ENCODE measurements at places on chromosomes 5 and 9.

DNA sequence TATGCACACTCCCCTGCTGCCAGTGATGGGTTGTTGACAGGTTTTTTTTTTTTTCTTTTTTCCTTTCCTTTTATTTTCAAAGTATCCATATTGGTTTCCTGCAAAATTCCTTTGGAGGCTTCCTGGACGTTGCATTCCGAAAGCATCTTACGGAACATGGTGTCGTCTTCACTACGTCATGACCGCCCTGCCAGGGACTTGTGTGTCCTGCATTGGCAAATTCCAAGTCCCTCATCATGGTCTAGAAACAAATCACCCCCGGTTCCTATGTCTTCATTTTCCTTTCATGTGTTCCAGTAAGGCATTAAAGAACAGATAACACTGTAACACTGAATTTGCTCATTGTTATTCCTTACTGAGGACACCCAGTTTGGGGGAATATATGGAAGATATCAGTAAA lies 35.0 kb upstream of the ADAMTSL1 start:
- no peak for DNase-seq

DNA sequence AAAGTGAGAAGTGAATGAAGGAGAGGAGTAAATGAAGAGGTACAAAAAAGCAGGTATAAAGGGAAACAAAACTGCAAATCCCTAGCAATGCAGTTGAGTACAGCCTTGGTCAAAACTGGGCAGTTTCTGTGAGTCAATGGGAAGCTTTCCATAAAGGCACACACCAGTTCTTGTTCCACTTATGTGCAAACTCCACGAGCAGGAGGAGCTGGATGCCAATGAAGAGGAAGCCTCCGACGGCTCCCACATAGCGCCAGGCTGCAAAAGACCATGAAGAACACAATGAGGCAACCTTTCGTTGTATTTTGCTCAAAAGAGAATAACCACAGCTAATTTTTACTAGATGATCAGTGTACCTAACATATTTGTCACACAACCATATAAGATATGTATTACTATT lies 81.1 kb downstream of the SERINC5 start:
- DNase-seq: no peak

GRCh38 chr5:83726912-83727311 lies 6.3 kb upstream of the HAPLN1 start:
- no peak for DNase-seq

GRCh38 chr5:3024976-3025375 lies 273.5 kb upstream of the IRX2 start:
- DNase-seq: no peak

GRCh38 chr5:107456281-107456715 lies 214.4 kb downstream of the EFNA5 start:
- DNase-seq: no peak

GRCh38 chr5:125719681-125720347 lies 703.4 kb upstream of the GRAMD2B start:
- no peak for DNase-seq

GRCh38 chr9:38347946-38348345 lies 44.6 kb upstream of the ALDH1B1 start:
- DNase-seq: no peak

DNA sequence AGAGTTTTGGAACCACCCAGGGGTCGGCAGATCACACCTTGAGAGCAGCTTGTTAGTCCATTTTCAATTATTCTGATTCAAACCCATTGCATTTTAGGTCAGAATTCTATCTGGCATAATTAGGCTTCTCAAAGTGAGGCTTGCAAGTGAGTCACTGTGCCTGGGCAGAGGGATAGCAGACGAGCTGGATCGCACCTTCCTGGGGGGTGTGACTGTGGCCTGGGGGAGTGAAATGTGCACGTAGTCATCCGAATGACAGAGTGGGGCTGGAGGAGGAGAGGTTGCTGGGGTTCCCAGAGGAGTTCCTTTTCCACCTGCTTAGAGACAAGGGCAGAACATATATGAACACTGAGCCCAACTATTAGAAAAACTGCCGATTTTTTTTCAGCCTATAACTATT lies 31.7 kb downstream of the SPACA9 start:
- no peak for DNase-seq

DNA sequence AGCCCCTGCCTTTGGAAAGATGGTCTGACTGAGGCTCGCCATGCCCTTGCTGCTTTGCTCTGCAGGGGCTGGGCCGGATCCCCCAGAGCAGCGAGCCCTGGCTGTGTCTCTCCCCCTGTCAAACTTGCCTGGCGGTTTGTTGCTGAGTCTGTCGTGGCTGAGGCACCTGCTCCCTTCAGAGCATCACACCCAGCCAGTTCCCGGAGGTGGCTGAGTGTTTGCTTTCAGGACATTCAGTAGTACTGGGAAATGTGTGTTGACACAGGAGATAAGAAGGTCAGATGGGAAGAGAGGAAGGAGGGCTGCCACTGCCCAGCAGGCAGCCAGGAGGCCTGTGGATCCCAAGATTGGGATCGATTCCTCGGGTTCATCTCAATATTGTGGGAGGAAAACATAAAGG lies 62.9 kb downstream of the GADD45G start:
- DNase-seq: no peak

GRCh38 chr5:93092349-93093105 lies 488.5 kb downstream of the NR2F1-AS1 start:
- no peak for DNase-seq

- DNase-seq: no peak
These were observed 16.8 kb downstream of the STXBP1 start for GRCh38 chr9:127628758-127629467.

DNA sequence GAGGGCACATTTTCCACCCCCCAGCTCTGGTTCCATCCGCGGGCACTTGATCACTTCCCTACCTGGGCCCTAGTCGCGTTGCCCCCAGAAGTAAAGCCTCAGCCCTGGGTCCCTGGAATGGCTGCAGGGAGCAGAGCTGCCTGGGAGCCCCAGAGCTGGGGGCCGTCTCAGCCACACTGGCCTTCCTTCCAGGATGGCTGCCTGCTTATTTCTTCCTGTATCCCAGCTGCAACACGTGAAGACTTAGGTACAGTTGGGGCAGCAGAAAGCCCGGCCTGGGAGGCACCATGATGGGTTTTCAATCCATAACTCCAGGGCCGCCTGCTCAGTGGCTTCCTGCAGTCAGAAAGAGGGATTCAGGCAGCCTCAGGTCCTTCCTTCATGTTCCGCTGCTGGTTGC lies 232.3 kb downstream of the IRX2 start:
- DNase-seq: no peak

GRCh38 chr5:366541-367357 lies 45.2 kb downstream of the AHRR start:
- DNase-seq: no peak

DNA sequence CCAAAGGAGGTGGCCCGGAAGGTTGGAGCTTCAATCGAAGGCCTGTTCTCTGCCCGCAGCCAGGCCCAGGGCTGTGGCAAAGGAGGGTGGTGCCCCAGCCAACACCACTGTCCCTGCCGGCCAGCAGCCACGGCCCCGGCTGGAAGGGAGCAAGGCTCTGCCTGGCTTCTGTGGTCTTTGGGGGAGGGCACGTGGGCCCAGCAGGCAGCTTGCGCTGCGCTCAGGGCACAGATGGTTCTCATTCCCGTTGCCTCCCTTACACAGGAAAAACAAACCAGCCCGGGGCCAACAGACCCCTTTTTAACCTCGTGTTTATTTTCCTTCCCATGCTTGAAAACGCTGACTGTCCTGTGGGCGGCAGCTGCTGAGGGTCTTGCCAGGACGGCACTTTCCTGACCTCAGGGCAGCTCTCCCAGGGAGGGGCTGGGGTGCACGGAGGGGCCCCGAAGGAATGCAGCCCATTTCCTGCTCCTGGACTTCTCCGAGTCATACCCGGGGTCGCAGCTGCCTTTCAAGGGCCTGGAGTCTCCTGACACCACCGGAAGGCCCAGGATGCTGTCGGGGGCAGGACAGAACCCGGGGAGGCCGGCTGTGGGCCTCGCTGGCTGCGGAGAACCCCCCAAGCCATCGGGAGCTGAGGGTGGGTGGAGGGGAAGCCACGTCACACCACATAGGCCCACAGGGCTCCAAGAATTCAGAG lies 1.1 kb upstream of the GPSM1 start:
- no peak for DNase-seq

DNA sequence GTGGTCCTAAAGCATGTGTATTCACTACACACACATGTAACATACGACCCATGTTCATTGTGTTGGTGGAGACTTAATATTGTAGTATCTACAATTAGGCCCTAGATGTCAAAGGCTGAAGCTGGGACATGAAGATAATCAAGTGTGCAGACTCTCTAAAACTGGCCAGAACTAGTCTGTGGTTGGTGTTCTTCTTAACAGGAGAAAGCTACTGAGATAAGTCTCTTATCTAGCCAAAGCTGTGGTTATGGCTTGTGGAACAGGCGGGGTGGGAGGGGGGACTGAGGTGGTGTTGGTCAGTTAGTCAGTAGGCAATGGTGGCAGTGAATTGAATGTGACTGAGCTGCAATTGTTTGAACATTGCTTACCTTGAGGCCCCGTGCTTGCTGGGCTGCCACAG lies 112.7 kb upstream of the SLC24A2 start:
- no peak for DNase-seq

DNA sequence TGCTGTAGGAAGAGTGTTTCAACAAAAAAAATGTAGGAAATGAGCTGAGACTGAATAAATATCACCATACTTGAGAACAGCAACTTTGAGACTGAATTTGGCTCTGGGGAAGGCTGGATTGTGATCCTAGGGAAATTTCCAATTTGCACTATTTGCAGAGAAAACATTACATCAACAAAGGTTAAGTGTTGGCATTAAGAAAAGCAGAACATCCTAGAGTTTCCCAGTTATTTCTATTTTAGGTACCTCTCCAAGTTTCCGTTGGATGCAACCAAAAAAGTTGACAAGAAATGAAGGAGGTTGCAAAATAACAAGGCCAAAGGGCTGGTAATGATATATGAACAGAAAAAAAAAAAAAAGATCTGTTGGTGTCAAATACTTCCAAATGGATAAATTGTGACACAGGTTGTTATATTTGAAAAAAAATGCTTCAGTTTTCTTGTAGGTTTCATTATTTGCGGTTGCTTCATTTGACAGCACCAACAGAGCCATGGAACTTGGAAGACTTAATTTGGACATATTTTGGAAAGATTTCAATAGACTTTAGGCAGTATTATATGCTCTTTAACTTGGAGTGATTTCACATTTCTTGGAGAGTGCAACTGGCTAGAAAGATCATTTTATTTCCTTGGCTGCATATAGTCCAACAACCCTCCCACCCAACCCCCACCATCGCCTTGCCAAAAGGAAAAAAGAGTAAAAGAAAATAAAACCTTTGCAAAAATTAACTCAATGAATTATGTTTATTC lies 230.8 kb downstream of the ZNF608 start:
- DNase-seq: no peak

DNA sequence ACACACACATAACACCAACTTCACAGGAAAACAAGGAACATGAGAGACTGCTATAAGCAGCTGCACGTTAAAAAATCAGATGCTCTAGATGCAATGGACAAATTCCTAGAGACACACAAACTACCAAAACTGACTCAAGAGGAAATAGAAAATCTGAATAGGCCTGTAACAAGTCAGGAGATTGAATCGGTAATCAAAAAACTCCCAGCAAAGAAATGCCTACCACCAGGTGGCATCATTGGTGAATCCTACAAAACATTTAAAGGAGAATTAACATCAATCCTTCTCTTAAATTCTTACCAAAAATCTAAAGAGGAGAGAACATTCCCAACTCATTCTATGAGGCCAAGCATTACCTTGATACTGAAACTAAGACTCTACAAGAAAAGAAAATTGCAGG lies 54.9 kb downstream of the NDST1 start:
- DNase-seq: no peak

DNA sequence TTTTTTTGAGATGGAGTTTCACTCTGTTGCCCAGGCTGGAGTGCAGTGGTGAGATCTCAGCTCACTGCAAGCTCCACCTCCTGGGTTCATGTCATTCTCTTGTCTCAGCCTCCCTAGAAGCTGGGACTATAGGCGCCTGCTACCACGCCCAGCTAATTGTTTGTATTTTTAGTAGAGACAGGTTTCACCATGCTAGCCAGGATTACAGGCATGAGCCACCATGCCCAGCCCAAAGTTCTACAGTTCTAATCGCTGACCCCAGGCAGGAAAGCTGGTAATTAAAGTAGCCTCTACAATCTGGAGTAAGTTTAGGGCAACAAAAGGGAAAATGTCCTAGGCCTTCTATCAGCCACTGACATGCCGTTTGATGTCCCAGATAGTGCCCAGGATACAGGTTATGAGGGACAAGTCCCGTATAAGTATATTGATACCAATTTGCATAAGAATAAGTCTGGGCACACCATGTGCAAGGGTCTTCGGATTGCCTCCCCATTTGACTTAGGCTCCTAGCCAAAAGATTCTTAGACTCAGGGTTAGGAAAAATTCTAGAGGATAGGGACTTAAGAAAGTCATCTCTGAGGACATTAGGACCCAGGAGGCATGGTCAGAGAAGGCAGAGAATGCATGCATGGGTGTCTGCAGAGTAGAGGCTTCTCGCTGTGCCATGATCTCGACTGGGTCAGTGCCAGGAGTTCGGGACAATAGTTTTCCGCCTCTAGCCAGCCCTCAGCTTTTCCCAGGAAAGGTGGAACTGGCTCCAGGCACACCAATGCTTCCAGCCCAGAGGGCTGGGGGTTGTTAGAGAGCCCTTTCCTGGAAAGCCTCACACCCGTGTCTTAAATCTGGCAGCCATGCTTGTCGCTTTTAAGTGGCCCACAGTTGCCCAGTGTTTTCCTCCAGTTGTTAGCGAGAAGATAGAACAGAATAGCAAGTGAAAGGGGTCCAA lies 1111.1 kb downstream of the TAF11L14 start:
- DNase-seq: no peak

DNA sequence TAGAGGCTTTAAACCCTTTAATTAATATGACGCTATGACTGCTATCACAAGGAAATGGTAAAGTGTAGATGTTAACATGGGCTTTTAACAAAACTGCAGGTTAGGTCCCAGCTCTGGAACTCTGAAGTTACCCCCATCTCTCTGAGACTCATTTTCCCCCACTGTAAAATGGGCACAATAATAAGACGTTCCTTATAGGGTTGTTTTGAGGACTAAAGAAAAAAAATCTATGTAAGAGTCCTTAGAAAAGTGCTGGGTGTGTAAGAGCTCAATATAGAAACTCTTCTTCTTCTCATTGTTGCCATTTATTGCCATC lies 45.8 kb upstream of the STK32A start:
- DNase-seq: no peak

DNA sequence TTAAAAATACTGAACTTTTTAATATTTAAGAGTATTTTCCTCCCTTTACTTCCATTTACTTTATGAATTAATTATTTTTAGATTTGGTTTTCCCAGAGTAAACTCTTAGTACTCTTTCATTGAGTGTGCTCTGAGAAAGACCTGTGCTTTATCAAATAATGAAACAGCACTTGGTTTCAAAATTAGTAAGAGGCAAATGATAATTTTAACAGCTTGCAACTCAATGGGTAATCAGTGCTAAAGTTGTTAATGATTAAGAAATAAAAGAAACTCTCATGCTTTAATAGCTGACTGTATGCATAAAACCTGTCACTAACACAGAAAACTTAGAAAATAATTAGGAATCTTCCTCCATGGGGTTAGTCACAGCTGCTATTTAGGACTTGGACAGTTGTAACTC lies 244.4 kb downstream of the RFX3 start:
- DNase-seq: no peak

Data from stimulated activated CD8-positive, alpha-beta memory T cell treated with anti-CD3 and anti-CD28 coated beads, Interleukin-7, amount 100 ng/mL, for 1 hour (primary cell).